ENCODE measurements at places on chromosomes 3 and 15.

DNA sequence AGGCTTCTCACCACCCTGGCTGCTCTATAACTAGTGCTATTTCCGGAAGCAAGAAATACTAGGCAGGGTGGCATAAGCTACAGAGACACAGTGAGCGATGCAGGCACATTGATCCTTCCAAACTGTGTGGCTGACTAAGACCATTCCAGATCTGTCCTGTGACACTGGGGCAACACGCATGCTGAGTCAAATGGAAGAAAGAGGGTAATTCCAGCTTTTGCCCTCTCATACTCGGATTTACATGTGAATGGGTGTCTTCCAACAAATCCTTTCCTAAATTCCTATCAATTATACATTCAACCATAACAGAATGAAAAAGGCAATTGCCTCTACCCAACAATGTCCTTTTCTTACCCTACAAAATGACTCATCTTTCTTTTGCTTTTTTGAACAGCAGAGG is 5.1 kb downstream of the FSIP1 start:
- no peak for DNase-seq

DNA sequence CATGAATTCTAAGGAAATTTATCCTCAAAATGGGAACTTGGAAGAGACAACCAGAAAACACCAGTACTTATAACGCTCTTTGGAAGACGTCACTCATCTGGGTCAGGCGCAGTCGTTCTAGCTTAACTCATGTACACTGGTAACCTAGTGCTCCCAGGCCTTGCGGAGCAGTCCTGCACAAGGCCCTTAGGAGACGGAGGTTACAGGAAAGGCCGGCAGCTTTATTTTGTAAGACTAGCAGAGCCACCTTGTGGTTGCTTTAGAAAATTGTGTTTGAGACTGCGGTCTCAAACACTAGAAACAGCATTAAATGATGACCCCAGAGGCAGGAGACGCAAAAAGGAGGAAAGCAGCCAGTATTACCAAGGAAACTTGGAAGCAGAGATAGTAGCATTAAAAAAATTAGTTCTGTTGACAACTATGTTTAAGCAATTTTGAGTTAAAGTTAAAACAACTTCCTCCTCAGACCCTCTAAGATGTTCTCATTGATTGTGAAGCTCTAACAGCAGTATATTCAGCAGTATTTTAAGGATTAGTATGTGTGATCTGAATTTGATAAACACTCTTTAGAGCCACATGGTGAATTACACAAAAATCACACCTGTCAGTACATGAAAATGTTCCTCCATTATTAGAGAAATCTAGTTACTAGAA is 141.9 kb upstream of the C2CD4B start:
- DNase-seq: peak; percentile 24

DNA sequence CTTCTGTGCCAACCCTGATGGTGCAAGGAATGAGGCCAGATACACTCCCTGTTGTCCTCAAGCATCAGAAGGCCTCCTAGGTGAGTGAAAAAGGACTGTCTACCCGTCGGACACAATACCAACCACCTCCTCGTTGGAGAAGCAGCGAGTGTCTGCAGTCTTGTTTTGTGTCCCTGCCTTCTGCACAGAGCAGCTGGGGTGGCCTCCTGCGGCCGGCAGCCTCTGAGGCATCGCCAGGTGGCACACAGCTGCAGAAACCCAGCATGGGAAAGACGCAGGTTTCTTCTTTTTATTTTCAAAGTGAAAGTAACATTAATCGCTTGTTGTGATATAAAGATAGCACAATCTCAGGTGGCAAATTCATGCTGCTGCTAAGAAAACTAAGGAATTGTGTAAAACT is 509.9 kb downstream of the OCA2 start:
- DNase-seq: no peak

GRCh38 chr15:75358771-75359536 is 9.5 kb downstream of the MAN2C1 start:
- no peak for DNase-seq

DNA sequence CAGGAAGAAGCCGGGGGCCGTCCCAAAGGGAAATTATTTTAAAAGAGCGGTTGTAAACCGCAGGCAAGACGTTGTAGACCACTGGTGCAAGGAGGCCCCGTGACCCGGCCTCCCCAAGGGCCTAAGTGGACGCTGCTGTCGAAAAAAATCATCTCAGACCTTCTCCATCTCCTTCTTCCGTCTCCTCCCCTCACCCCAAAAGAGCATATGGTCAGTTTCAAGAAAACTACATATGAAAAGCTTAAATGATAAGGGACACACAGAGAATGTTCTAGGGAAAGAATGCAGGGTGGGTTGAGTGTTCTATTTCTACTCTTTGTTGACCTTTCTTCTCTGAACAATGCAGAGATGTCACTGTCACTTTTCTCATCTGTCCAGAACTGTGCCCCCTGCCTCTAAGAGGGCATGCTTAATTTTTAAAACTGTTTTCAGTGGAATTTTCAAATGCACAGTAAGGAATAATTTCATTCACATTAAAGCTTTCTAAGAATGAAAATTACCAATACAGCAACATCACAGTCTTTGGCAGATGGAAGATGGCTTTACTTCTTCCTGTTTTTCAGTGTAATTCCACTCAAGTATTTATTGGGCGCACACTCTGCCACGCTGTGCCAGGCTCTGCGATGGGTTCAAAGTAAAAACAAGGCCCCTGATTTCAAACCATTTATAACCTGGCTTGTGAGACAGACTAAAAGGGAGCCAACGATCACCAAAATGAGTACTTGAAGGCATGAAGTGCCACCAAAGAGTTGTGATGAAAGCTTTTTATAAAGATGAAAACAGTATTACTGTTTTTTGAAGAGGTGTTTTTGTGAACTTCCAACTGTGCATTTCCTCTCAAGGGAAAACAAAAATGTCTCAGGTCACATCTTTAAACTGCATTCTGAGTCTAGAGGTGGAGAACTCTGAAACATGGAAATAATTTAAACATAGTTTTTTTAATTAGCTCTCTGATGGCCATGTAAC is 891 bp upstream of the TOP2B start:
- DNase-seq: peak; percentile 70

DNA sequence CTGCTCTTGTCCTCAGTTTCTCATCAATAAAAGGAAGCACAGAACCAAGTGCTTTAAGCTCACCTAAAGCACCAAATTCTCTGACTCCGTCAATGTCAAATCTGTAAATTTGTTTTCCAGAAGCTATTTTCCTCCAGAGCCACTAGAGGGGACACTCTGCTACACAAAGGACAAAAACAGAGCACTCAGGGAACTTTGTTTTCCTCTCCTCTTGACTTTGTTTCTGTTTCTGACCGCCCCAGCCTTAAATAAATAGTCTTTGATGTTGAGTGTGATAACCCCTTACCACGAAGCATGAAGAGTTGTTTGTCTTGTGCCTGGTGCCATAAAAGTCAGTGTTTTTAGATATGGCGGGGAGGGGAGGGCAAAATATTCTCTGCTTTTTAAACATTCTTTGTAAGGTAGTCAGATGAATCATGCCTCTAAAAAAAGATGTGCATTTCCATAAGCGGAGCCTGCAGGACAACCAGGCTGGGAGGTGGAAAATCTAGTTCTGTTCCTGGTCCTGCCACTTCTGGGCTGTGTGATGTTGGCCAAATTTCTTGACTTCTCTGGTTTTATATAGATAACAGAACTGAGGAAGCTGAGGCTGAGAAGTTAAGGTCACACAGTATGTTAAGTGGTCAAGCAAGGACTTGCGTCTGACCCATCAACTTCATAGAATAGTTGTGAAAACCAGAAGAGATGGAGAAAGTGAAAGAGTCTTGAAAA is 7.3 kb upstream of the ZBTB38 start:
- peak; percentile 21 for DNase-seq

GRCh38 chr3:43584043-43584826 is 37.6 kb downstream of the ANO10 start:
- peak; percentile 36 for DNase-seq

GRCh38 chr3:61919371-61919770 is 358.0 kb downstream of the PTPRG start:
- DNase-seq: no peak

GRCh38 chr3:66299891-66300290 is 79.1 kb downstream of the SLC25A26 start:
- DNase-seq: no peak

DNA sequence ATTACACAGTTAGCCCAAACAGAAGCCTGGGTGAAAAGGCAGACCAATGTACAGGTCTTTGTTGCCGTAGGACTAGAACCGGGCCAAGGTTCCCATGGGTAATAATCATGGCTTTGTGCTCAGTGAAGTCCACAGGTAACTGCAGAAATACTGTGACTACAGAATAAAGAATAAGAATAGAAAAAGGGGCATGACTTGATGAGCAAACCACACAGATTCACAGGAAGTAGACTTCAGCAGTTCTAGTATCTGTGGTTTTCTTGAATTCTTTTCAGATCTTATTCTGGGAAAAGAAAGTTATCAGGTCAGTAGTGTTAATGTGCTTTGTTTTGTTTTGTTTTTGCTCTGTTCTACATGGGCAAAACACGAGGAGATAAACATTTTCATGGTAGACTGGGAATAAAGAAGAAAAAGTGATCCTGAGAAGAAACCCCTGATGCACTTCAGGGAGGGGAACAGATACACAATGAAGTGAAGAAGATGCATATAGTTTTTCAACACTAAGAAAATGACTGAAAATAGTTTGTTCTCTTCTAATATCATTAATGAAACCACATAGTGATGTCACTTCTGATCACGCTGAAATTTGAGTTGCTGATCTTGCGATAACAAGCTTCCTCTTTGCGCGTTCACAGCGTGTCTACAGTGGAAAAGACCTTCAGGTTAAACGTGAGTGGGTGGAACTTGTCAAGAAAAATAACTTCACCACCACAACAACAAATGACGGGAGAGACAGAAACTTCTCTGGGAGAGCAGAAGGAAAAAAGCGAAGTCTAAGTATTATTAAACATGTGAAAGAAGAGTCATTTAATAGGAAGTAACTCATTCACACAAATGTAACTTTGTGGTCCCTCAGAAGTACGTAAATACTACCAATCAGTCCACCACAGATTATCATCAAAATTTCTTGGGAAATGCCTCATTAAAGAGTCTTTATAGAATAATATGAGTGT is 315.8 kb upstream of the SATB1 start:
- peak; percentile 8 for DNase-seq

DNA sequence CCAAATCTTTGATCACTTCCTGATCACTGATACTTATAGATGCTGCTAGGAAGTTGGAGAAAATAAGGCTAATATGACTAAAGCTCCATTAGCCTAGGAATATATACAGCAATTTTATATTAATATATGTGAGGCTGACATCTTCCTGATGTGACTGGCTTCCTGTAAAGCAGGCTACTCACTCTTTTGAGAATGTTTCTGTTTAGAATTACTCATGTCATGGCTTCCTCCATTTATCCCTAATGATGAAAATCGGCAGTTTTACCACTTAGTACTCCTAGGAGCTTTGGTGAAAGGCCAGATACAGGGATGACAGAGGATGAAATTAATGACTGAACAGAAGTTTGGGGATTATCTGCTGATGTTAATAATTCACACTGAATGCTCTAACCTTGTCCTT is 3.9 kb upstream of the MAP1A start:
- no peak for DNase-seq

DNA sequence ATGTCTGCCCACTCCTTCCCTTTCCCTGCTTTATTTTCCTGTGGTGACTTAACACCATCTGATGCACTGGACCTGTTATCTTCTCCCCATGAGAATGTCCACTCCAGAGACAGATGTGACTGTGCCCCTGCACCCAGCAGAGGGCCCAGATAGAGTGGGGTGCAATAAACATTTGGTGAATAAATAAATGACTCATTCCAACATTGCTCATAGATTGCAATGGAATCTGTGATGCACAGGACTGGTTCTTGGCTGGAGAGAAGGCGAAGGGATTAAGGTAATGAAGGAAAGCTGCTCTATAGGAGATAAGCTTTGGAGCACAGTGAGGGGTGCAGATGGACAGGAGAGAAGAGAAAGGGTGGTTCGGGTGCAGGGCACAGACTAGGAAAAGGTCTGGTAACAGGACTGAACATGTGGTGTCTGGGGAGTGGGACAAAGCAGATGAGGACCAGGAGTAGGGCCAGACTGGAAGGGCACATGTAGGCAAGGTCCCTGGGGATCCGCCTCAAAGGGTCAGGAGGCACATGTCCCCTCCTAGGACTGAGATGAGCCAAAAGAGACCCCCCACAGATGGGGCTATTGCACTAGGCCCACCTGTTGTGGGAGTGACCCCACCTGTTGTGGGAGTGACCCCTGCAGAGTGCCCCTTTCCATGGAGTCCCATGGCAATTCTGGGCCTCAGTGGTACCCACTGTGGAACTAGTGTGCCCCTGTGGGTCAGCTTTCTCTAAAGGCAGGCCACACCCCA is 17.5 kb upstream of the POC1A start:
- DNase-seq: no peak

GRCh38 chr3:56323986-56324420 is 144.3 kb downstream of the ERC2 start:
- no peak for DNase-seq

- DNase-seq: no peak
These were observed 63.8 kb downstream of the LRRC49 start for GRCh38 chr15:70956201-70956995.

DNA sequence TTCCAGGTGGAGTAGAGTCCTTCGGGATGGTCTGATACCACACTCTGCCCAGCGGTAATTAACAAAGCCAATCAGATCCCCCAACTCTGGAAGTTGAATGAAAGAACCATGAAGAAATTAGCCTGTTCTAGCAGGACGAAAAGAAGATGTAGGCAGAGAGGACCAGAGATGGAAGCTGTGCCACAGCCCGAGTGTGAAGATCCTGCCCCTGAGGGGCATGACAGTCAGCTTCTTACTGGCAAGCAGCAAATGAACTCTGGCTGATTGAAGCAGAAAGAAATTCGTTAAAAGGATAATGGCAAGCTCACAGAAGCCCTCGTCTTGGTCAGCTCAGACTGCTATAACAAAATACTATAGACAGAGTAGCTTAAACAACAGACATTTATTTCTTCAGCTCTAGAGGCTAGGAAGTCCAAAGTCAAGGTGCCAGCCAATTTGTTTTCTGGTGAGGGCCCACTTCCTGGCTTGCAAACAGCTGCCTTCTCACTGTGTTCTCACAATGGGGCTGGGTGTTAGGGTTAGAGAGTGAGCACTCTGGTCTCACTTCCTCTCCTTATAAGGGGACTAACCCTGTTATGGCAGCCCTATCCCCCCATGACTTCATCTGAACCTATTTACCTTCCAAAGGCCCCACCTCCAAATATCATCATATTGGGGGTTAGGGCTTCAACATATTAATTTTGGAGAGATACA is 307.1 kb downstream of the VPS13C start:
- no peak for DNase-seq

DNA sequence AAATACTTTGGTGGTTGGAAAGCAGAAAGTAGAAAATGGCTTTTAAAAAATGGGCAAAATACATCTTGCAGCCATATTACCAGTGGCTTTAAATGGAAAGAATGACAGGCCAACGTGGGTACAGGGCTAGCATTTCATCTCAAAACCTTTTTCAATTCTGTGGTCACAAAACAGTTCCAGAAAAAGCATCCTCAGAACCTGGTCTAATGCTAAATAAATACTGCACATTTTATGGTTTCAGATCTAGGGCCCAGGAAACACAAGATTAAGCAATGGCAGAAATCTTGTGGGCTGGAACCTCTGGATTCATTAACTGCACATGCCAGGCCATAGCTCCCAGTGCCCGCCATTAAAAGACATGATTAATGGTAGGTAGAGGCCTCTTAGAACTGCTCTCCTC is 470.2 kb upstream of the RASGRP1 start:
- no peak for DNase-seq

GRCh38 chr15:64791401-64791800 is 16.0 kb upstream of the RBPMS2 start:
- no peak for DNase-seq

All from CMK (cell line).